ENCODE measurements at places on chromosomes 16 and 17. TPM values are rescaled to one million over a fixed set of nuclear protein-coding genes. Genes with fewer than 3 reads are reported as not detected.
A peak's percentile ranks its signal among the peaks of the same experiment; 100 is the strongest.

DNA sequence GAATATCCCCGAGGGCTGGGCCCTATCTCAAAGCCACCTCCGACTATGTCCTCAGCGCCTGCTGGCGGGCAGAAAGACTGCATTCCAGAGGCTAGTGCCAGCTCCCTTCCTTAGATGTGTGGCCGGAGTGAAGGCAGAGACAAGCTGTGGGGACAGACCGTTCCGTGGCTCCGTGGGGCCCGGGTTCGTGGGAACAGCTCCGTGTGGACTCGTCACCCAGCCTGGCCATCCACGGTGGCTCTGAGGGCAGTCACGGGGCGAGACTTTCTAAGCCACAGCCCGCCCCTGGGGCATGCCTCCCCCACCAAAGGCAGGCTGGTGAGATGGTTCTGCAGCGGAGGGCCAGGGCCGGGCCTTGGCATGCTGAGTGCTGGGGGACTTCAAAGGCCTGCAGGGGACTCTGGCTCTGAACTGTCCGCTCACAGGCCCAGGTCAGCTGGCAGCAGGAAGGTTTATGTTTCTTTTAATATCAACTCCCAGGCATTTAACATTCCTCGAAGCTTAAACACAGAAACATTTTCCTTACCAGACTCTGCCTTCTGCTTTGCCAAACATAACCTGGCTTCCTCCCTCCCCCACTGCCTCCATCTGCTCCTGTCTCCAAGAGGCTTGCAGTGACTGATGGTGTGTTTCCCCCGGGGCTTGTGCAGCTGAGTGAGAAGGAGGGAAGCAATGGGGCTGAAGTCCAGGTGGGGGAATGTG, 50.4 kb downstream of the TIMM22 start:
- no peak for DNase-seq

DNA sequence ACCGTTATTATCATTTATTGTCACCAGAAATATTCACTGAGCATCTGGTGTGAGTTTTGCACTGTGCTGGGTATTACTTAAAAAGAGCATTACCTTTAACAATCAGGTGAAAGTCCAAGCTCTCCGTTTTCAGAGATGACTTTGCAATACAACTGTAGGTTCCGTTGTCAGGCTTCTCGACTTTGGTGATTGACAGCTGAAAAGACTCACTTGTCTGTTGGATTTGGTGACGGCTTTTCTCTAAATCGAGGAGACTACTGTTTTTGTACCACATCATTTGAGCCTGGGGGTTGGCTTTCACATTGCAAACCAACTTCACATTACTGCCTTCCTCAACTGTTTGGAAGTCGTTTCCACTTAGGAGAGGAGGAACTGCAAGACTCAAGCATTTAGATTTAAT, 9.1 kb downstream of the TMIGD1 start:
- no peak for DNase-seq

DNA sequence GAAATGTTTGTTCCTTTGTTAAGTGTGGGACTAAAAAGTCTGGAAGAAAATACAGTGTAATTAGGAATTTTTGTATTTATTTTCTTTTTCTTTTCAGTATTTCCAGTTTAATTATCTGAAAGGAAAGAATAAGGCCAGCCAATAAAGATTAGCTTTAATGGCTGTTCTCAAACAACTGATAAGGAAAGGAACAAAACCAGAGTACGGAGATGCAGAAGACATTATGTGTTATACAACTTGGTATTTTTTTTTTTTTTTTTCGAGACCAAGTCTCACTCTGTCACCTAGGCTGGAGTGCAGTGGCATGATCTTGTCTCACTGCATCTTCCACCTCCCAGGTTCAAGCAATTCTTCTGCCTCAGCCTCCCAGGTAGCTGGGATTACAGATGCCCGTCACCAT, 47.5 kb downstream of the SNTB2 start:
- DNase-seq: no peak

DNA sequence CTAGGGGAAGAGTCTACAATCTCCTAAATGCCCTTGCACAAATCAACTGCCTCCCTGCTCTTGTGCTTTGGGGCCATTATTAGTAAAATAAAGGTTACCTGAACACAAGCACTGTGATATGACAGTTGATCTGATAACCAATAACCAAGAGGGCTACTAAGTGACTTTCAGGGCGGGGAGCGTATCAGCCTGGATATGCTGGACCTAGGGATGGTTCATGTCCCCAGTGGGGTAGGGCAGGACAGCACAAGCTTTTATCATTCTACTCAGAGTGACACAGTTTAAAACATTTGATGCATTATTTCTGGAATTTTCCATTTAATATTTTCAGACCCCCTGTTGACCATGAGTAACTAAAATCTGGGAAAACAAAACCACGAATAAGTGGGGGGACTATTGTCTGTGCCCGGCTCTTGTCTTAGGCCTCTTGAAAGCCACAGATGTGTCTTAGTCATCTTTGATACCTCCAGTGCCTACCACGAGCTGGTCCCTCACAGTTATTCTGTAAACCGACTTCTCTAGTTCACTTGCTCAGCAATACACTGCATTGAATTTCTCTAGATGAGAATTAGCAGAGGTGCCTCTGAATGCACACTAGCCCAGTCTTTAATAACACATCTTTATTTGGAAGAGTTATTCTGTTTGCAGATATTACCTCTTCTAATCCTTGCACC, 94.6 kb upstream of the DHX40 start:
- peak; percentile 20 for DNase-seq

- no peak for DNase-seq
These were observed 12.7 kb downstream of the CALB2 start for GRCh38 chr16:71371237-71371636.

GRCh38 chr17:73879987-73880386, 235.7 kb upstream of the SDK2 start:
- DNase-seq: no peak

GRCh38 chr17:70366386-70366785, 197.1 kb downstream of the KCNJ2 start:
- no peak for DNase-seq

GRCh38 chr17:18258356-18259038, at the start of gene FLII:
Gene FLII, minus strand, starts transcription at chr17:18258738. Its CDS starts 48 bp downstream, at chr17:18258690.
- DNase-seq: no peak

GRCh38 chr17:2055292-2056205, 646 bp downstream of the HIC1 start:
- no peak for DNase-seq

DNA sequence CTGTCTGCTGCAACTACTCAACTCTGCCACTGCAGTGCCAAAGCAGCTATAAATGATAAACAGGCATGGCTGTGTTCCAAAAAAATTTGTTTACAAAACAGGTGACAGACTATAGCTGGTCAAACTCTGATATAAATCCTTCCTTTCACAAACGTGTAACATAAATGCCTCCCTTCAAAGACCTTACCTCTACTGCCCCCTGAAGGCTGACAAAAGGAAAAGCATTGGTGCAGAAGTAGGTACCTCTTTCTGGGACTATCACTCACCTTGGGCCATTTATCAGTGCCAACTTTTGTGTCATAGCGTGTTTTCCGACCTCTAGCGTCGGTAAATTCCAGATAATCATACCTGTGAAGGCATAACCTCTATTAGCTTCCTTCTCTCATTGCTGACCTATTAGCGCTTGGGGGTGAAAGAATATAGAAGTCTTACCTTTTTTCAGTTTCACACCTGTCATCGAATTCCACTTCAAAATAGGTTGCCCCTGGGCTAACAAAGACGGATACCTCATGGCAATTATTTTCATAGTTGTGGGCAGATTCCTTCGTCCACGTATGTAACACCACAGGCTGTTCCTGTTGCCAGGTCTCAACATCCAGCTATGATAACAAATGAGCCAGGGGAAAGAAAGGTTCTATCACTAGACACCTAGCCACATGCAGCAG, 67.9 kb downstream of the ZZEF1 start:
- peak; percentile 40 for DNase-seq

GRCh38 chr17:27610304-27610677, 20.7 kb upstream of the LGALS9 start:
- no peak for DNase-seq

- no peak for DNase-seq
These were observed 86.4 kb downstream of the SOCS1 start for GRCh38 chr16:11169641-11170040.

DNA sequence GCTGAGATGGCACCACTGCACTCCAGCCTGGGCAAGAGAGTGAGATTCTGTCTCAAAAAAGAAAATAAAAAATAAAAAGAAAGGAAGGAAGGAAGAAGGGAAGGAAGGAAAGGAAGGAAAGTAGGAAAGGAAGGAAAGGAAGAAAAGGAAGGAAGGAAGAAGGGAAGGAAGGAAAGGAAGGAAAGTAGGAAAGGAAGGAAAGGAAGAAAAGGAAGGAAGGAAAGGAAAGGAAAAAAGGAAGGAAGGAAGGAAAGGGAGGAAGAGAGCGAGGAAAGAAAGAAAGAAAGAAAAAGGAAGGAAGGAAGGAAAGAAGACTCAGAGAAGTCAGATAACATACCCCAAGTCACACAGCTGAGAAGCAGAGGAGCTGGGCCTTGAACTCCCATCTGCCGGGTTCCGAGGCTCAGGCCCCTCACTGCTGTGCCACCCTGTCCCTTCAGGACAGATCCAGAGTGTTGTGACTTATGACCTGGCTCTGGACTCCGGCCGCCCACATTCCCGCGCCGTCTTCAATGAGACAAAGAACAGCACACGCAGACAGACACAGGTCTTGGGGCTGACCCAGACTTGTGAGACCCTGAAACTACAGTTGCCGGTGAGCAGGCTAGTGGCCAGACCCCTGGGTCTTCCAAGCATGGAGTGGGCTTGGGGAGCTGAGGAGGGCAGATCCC, 30.9 kb upstream of the ITGAX start:
- DNase-seq: no peak

DNA sequence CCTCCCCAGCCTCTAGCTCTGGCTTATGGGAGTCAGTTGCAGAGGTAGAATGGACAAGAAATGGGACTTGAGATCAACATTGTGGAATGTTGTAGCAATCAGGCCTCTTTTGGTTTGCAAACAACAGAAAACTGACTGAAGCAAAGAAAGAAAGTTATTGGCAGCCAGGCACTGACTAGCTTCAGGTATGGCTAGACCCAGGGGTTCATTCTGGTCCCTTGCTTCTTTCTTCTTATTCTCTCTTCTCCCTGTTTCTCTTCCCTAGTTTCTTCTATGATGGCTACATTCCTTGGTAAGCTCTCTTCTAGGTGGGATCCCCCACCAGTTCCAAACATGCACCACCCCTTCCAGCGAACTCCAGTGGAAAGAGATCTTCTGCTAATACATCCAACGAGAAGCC, 154.3 kb downstream of the CPPED1 start:
- no peak for DNase-seq

GRCh38 chr17:27612160-27612770, 18.7 kb upstream of the LGALS9 start:
- no peak for DNase-seq

GRCh38 chr17:82489851-82490511, 29.6 kb upstream of the FOXK2 start:
- no peak for DNase-seq

GRCh38 chr17:75641343-75641742, 8.1 kb downstream of the SMIM5 start:
- peak; percentile 83 for DNase-seq

DNA sequence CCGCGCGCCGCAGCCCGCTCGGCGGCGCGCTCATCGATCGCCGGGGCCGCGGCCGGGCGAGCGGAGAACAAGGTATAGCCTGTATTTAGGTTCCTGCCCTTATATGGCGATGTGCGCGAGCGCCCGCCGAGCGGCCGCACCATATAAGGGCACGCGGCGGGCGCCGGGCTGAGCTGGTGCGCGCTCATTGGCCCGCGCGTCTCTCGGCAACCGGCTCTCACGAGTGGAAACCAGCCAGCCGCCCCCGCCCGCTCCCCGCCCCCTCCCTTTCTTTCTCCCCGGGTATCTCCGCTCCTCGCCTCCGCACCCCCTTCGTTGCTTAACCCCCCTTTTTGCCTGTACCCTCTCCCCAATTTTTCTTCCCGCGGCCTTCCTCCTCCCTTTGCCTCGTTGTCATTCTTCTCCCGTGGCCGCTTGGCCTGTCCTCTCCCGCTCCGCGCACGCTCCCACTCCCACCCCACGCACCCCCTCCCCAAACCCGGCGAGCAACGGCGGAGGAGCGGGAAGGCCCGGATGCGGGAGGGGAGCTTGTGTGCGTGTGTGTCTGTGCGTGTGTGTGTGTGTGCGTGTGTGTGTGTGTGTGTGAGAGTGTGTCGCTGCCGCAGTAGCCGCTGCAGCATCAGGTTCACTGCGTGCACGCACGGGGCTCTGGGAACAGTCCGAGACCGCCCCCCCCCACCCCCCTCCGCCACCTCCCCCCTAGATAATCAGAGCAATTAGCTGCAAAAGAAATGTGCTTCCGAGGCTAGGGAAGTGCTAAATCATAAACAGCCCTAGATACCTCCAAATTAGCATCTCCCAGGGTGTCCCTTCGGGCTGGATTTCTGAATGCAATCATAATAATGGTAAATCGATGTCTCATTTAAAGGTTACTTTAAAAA, 13.5 kb upstream of the CBX8 start:
- peak; percentile 52 for DNase-seq

DNA sequence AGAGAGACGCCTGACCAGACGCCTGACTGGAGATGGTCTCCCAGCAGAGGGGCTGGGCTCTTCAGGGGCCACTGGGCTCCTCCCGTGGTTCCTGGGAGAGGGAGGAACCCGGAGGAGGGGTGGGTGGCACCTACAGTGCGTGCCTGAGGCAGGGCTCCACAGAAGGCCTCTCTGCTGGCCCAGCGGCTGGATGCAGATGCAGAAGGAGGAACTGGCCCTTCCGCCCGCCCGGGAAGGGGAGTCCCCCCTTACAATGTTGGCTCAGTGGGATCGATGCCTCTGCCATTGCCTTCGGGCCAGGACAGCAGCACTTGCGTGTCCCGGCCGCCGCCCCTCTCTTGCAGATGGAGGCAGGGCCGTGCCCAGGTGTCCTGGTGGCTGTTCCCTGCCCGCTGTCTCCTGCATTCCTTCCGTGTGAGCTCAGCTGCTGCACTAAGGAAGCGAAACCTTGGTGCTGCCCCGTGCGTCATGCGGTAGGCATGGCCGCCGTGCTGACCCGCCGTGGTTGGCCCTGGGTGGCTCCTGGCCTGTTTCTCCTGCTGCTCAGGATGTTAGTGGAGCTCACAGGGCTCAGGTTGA, 15.1 kb downstream of the BAIAP2 start:
- peak; percentile 82 for DNase-seq

DNA sequence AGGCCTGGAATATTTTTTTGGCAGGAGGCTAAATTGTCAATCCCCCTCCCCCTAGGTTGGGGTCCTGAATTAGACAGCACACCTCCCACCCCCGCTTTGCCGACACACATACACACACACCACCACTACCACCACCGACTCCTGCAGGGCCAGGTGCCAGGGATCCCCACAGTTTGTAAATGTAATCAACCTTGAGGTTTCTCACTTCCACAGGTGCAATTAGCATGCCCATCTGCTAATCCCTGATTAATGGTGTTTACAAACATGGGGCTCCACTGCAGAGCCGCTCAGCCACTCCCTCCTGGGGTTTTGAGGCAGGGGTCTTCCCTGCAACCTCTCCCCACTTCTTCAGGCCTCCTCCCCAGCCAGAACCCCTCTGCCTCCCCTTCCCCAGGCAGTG, 11.8 kb downstream of the MRM1 start:
- no peak for DNase-seq

- no peak for DNase-seq
These were observed 52.1 kb downstream of the KLHDC4 start for GRCh38 chr16:87713451-87714229.

Gene AGRP
- total RNA-seq: not detected

Gene CES4A
- 13.6 TPM for total RNA-seq

Gene CD300H
- not detected for total RNA-seq

Gene HP
- total RNA-seq: 1.8 TPM

Gene INCA1
- total RNA-seq: 0.69 TPM

Gene DHRS13
- total RNA-seq: 16.5 TPM

Gene ERBB2
- 121 TPM for total RNA-seq

All from renal cortical epithelial cell (primary cell).